ENCODE measurements at places on chromosomes 3 and 15. TPM values are rescaled to one million over a fixed set of nuclear protein-coding genes. Genes with fewer than 3 reads are reported as not detected.

The ALDH1L1 gene
- total RNA-seq: 15.0 TPM

GRCh38 chr15:52657338-52657737 is 21.9 kb downstream of the ATOSA start:
- no peaks in the 10 kb centered on the region for H3K27me3 ChIP-seq
- peaks cover 58% of the 10 kb centered on the region for H3K4me1 ChIP-seq
- H3K27ac ChIP-seq: peak overlapping the region; percentile 73

DNA sequence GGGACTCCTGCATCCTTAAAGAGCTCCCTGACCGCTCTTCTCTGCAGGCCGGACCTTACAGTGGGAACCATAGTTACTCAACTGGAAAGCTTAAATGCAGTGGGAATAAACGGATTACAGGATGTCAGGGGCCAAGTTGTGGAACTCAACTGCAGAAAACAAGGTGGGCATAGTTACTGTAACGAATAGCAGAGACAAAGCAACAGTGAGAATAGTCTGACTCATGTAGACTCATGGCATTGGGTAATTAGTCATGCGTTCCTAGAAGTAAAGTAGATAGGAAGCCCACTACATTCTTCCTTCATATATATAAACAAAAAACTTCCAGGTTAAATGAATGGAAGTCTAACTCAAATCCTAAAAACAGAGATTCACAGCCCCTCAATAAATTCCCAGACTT is 95.5 kb upstream of the CHRNA7 start:
- no peak for DNase-seq
- no peak overlapping the region for H3K27ac ChIP-seq
- H3K4me3 ChIP-seq: no peak overlapping the region
- H3K36me3 ChIP-seq: no peaks in the 10 kb centered on the region
- no peaks in the 10 kb centered on the region for H3K27me3 ChIP-seq

DNA sequence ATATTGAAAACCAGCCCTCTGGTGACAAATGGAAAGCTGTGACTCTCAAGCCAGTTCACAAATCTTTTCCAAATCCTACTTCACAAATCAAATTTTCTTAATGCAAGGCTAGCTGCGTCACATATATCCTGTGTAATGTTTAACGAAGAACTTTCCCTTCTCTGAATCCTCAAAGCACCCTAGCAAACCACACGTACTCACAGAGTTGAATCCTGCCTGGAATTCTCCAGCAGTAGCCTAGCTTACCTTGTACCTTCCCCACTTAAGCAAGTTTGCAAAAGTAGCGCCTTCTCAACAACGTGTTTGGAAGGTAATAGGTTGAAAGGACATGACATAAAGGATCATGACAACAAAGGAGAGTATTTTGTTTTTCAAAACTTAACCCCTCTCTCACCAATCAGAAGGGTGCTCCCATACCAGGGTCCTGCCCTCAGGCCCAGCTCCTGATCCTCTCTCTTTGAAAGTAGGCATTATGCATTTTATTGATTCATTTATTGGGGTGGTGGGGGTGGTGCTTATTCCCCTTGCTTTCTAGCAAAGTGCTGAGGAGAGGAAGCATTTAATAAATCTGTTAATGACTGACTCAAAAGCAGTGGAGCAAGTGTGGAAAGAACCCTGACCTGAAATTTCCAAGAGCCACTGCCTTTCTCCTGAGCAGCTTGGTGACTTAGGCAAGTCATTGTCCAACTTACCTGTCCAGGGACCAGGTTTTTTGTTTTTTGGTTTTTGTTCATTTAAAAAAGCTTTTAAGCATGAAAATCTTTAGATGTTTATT is 531.6 kb downstream of the MECOM start:
- H3K27ac ChIP-seq: no peak overlapping the region
- H3K27me3 ChIP-seq: peaks cover 12% of the 10 kb centered on the region
- no peak overlapping the region for H3K4me3 ChIP-seq

DNA sequence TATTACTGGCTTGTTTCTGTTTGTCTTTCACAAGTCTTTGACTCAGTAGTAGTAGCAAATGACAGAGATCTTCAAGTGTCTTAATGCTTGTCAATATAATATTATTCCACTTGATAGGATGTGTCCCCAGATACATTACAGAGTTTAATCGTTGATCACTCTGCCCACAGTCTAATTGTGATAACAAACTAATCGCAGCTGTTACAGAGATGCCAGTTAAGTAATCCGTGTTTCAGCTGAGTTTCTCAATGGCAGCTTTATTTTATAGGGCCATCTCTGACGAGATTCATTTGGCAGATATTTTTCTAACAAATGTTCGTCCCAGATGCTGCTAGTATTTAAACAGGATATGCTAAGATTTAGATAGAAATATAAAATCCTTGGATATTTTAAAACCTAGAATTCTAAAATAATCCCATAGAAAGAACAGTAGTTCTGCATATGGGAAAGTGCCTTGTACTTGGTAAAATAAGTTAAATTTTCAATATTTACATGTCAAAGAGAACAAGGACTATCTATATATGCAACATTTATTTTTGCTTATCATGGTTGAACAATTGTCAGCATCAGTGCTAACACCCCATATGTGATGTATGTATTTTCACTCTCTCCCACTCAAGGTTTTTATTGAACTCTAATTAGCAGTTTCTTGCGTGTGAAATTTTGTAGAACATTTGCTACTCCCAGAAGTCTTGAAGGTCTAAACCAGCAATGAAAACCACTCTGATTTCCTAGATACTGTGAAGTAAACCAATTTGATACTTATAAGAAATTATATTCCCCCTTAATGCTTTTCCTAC is 185.5 kb downstream of the MBNL1 start:
- no peak overlapping the region for H3K27ac ChIP-seq
- DNase-seq: no peak
- no peaks in the 10 kb centered on the region for H3K36me3 ChIP-seq
- H3K4me1 ChIP-seq: peaks cover 61% of the 10 kb centered on the region

The ANKRD34C gene
- not detected for total RNA-seq

GRCh38 chr3:105367406-105368213 is 901 bp downstream of the ALCAM start:
- peaks cover 38% of the 10 kb centered on the region for H3K4me1 ChIP-seq
- H3K36me3 ChIP-seq: no peaks in the 10 kb centered on the region
- H3K27ac ChIP-seq: peak overlapping the region; percentile 63
- peak overlapping the region; percentile 60 for H3K4me3 ChIP-seq

The RTP1 gene
- total RNA-seq: not detected

The CPLX3 gene
- 0.41 TPM for total RNA-seq

GRCh38 chr3:46010519-46011113 is 15.0 kb upstream of the FYCO1 start:
- H3K27ac ChIP-seq: no peak overlapping the region
- peaks cover 11% of the 10 kb centered on the region for H3K4me1 ChIP-seq
- no peaks in the 10 kb centered on the region for H3K27me3 ChIP-seq
- no peak for DNase-seq
- no peak overlapping the region for H3K4me3 ChIP-seq
- H3K36me3 ChIP-seq: no peaks in the 10 kb centered on the region

The CYP1A2 gene
- not detected for total RNA-seq

Measured in sigmoid colon (tissue), 7 donors.